ENCODE measurements at places on chromosomes 13 and 19. TPM values are rescaled to one million over a fixed set of nuclear protein-coding genes. Genes with fewer than 3 reads are reported as not detected.

The KCNJ14 gene
- total RNA-seq = 1.3 TPM

DNA sequence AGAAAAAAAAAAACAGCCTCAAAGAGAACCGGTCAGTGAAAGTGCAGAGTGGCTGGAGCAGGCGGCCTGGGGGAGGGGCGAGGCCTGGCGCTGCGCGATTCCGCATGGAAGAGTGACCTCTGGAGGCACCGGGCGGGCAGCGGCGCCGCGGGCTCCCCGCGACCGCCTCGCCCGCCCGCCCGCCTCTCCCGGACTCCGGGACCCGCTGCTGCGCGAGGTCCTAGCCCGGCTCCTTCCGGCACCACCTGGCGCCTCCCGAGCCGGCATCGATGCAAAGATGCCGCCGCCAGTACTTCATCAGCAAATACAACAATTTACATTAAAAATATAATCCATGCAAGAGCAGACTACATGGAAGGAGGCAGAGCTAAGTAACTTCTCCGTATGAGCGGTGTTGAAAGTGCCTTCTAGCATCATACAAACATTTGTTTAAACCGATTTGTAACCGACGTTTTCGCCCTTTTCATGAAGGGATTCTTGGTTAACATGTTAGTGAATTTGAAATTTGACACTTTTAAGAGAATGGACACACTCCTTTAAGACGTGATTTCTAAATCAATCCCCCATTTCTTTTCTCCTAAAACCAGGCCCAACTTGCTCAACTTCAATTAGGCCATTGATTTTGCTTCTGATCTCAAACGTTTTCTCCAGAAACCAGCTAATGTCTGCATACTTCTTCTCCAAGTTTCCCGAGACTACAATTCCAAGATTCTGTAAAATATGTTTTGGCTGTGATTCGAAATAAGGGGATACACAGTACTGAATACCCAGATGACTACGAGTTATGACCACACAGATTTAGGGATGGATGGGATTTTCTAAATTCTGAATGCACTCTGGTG, 2.1 kb downstream of the EFNB2 start:
- peak; percentile 21 for DNase-seq

The RDH8 gene
- not detected for total RNA-seq

The RASIP1 gene
- total RNA-seq = 1.2 TPM

- no peak for DNase-seq
Measured at GRCh38 chr19:19877724-19878123, 12.0 kb downstream of the ZNF253 start.

The SPTBN4 gene
- 2.3 TPM for total RNA-seq

DNA sequence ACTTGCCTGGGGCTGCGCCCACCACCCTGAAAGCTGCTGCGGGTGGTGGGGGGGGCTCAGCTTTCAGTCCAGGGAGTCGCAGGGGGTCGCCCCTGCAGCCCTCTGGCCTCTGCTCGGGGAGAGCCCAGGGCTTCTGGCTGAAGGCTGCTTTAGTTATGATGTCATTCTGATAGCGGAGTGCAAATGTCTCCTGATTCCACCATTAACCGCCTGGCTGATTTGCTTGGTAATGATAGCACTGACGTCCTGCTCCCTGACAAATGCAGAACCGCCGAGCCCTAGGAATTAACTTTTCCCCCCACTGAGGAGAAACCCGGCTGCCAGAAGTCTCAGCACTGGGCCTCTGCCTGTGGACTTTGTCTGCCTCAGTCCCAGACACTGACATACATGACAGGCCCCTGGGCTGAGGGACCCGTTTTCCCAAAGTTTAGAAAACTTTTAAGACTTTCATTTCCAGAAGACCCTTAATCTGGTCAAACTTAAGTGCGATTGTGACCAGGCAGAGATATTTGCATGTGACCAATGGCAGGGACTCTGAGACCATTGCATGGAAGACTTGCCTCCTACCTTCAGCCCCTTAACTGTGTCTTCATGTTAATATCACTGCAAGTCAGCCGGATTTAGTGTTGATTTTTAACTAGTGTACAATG, 142.5 kb upstream of the ZNF536 start:
- DNase-seq = no peak

- no peak for DNase-seq
Measured at GRCh38 chr13:27970382-27971235, 1.5 kb upstream of the CDX2 start.

The CBY2 gene
- not detected for total RNA-seq

- no peak for DNase-seq
Measured at GRCh38 chr19:2678044-2678671, 24.3 kb downstream of the GNG7 start.

DNA sequence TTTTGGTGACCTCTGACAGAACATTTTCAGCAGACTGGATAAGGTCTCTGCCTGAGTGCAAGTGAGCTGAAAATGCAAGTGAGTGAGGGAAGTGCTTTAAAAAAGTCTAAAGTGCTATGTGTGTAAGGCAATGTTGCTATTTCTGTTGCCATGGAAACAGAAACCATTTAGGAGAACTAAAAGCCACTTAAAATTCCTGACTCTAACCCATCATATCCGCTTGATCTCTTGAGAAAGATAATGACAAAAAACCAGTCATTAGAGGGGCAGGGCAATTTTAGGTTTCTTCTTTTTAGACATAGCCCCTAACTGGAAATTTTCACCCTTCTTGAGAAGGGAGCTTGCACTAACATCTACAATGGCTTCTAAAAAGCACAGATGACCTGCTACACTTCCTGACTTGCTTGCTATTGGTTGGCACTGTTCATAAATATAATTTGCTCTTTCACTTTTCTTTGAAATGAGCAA, at the start of gene CYSLTR2:
CYSLTR2 (plus strand) TSS at position 458 of the 468 bp plus-strand sequence. CDS start 52,889 bp downstream, outside the sequence.
- DNase-seq = peak; percentile 18

- DNase-seq = no peak
Measured at GRCh38 chr13:103284466-103284865, 218.2 kb upstream of the SLC10A2 start.

The ETV2 gene
- total RNA-seq = 1.4 TPM

The KCNRG gene
- total RNA-seq = 0.18 TPM

DNA sequence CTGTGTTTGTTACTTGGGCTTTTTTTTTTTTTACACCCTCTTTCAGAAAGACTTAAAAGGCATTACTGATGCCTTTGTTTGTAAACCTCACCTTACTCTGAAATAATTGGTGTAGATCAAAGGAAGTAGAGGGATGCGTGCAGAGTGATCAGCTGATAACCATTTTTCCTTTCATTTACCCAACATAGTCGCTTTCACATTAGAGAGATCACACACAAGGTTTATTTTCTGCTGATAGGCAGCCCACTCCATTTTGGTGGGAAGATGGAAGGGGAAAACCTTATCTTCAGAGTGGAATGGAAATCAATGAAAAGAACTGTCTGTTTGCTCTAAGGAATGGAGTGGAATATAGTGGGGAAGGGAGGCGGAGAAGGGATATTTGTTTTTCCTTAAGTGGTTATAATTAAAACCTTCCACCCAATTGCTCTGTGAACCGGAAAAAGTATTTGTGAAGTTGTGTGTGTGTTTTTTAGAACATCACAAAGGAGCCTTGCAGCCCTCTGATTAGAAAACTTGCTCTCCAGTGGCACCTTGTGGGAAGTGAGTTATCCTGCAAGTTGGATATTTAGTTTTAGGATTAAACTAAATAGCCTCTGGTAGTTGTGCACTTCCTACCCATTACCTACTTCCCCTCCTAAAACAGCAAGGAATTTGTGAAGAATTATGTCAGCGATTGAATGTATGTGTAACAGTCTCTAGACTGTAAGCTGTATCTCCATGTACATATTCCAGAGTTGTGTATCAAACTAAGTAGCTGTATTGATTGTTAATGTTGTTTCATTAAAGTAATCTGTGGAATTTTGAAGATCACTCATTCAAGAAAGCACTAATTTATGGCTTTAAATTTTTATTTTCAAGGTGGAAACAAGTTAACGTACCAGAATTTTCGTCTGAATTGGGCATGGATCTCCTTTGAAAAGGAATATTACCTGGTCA, 76.8 kb downstream of the FREM2 start:
- DNase-seq = peak; percentile 5

The PLVAP gene
- not detected for total RNA-seq

DNA sequence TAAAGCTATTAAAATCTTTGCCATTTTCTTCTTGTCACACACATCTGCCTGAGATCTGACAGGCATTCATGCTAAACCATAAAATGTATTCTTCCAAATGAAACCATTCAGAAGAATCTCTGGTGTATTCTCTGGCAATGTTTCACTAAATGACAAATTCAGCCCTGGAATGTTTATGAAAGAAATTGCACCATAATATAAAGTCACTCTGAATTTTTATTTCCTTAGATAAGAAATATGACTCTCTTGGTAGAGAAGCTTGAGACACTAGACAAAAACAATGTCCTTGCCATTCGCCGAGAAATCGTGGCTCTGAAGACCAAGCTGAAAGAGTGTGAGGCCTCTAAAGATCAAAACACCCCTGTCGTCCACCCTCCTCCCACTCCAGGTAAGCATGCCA, 14.3 kb downstream of the OLFM4 start:
- no peak for DNase-seq

The MBD3L2 gene
- total RNA-seq = not detected

GRCh38 chr19:23394511-23394910, 760 bp downstream of the ZNF91 start:
- peak; percentile 76 for DNase-seq

DNA sequence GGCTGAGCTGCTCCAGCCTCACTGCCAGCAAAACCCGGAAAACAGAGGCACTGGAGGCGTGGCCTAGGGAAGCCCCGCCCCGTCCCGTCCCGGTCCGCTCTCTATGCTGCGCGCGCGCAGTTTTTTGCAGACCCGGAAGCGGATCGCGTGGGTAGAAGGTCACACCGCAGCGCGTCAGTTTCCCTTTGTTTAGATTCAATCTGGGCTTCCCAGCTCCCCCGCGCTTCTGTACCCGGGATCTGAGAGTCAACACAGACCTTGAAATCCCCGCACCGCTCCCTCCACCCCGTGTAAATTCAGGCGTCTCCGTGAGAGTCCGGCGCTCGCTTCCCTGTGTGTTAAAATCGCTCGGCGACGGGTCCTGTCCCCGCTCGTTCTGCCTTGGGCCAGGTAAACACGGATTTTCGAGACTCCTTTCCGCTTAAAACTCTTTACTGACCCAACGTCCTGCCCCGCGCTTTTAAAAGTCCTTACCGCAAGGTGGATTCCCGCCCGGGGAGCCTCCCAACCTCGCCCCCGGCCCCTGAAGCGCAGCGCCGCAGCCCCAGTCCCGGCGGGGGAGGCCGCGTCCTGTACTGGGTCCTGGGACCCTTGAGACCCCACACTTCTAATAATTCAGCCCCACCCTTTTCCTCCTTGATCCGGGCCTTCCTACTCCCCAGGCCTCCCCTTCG, at the start of gene ZNF610:
ZNF610 (plus strand) TSS at position 127 of the 674 bp plus-strand sequence. CDS start 12,930 bp downstream, outside the sequence.
- DNase-seq = peak; percentile 95
